ENCODE measurements at places on chromosomes 6 and 20.

- DNase-seq = no peak
These were observed 14.0 kb downstream of the SS18L1 start for GRCh38 chr20:62157387-62158087.

DNA sequence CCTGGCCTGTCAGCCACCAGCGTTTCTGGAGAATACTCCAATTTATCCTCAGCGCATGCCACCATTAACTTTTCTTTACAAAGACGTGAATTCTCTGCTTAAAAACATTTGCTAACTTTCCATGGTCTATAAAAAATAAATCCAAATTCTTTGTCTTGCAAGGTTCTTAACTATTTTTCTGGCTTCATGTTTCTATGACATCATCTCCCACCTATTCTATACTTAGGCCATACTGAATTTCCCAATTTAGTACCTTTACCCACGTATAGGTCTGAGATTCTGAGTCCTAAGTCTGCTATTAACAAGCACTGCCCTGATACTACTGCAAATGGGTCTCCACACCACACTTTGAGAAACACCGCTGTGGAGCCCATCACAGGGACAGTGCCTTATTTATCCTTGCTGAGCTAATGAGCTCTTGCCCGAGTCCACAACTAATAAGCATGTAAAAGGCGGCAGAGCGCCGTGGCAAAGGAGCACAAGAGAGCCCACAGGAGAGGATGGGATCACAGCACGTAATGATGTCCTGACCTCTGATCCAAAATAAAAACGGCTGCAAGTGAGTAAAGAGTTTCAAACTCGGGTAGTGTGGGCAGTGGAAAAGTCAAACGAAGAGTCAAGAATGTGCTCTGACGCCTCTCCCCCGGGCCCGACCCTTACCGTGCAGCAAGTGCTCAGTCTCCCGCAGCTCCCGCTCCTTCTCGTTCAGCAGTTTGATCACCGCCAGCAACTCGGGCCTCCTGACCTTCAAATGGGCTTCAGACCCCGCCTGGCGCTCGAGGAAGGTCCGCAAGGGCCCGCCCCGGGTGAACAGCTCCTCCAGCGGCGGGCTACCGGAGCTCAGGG, 519 bp downstream of the MTRF1L start:
- DNase-seq = no peak

GRCh38 chr6:155528982-155529453, 73.4 kb upstream of the NOX3 start:
- DNase-seq = peak; percentile 71

DNA sequence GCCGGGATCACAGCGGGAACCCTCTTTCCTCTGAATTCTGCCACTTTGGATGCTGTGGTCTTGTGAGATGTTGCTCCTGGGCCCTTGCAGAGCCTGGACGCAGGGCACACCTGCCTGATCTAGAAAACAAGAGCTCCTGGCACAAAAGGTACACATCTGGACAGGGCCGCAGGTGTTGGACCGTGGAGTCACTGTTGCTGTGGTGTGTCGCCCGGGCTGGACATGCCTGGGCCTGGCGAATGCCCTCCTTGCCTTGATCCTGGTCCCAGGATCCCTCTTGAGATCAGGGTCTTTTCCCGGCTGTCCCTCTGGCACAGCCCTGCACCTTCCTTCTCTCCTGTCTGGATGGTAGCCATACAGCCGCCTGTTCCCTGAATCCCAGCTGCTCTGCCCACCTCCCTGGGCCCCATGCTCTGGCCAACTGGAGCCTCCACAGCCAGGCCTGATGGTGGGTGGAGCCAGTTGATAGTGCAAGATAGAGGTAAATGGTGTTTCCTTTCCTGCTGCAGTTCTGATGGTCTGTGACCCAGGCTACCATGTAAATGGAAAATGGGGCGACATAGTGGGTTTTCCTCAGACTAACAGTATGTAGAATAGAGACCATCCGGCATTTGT, 5.0 kb downstream of the FOXP4 start:
- DNase-seq = no peak

DNA sequence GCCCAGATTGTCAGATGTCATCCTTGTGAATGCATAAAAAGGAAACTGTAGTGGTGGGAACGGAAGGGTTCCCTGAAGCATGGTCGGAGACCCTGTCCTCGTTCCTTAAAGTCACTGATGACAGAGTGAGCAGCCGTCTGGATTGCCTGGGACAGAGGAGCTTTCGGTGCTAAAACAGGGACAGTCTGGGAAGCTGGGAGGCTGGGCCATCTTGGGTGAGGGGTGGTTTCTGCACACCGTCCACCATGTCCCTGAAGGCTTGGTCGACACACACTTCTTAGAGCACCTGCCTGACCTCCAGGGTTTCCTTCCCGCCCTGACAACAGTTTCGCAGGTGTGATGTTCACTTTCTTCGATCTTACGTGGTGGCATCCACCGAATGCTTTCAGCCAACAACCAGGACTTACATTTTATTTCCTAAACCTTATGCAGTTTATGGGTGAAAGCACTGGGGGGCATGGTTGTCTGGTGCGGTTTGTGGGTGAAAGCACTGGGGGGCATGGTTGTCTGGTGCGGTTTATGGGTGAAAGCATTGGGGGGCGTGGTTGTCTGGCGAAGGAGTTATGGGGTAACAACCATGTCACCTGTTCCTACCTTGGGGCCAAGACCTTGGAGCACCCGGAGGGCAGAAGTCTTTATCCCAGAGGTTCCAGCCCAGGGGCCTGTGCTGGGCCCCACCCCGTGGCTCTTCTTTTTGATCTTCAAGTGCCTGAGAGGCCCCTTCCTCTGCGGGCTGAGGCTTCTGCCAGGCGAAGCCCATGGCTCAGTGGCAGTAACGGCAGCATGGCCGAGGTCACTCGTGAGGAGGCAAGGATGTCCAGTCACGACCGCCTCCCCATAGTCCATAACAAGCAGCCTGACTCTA, 81.7 kb upstream of the FRMD1 start:
- DNase-seq = no peak

GRCh38 chr6:158629367-158630221, 14.9 kb downstream of the DYNLT1 start:
- no peak for DNase-seq

GRCh38 chr6:87697581-87698546, 4.2 kb downstream of the AKIRIN2 start:
- peak; percentile 32 for DNase-seq

DNA sequence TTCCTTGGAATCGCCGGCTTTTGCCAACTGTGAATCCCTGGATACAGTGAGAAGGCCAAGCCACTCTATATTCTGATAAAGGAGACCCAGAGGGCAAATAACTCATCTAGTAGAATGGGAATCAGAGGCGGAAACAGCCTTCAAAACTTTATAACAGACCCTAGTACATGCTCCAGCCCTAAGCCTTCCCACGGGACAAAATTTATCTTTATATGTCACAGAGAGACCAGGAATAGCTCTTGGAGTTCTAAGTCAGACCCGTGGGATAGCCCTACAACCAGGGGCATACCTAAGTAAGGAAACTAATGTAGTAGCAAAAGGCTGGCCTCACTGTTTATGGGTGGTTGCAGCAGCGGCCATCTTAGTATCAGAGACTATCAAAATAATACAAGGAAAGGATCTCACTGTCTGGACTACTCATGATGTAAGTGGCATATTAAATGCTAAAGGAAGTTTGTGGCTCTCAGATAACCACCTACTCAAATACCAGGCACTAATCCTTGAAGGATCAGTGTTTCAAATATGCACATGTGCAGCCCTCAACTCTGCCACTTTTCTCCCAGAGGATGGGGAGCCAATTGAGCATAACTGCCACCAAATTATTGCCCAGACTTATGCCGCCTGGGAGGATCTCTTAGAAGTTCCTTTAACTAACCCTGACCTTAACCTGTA, 29.5 kb downstream of the CEP85L start:
- DNase-seq = no peak

DNA sequence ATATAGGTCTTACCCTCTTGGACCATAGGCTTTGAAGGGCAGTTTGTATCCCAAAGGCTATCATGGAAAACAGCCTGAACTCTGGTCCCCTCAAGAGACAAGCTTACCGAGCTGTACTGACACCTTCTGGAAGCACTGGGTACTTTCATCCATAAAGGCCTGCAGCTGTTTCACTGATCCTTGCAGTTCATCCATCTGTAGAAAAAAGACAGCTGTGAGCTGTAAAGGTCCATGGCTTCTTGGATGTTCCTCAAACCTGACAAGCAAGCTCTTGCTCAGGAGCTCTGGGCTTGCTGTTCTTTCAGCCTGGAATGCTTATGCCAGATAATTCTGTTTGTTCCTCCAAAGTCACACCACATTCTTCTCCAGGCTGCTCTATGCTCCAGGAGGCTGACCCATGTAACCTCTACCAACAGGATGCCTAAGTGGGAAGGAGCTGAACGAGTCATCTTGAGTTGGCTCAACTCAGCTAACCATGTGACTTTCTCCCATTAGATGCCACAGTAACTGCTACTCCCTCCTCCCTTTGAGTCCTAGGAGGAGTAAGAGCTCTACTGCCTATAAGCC, 8.8 kb upstream of the NDRG3 start:
- DNase-seq = peak; percentile 68

DNA sequence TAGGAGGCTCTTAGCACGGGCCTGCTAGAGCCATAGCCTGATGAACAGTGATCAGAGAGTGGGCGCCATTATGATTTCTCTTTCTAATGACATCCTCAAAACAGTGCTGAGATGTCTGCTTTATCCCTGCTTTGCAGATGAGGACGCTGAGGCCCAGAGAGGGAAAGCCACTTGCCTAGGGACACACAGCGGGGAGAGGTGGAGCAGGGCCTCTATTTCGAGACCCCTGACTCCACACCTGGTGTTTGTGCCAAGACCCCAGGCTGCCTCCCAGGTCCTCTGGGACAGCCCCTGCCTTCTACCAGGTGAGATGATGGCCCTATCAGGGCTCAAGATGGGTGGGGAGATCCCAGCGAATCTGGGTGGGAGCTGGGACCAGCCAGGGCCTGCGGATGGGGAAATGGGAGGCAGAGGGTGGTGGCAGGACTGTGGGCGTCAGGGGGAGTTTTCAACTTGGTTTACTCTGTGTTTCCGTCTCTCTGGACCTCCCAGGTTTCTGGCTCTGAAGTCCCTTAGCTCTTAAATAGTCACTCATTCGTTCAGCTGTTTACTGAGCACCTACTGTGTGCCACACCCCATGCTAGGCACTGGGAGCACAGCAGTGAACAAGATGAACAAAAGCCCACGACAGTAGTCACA, 36.7 kb downstream of the SRC start:
- DNase-seq = no peak

DNA sequence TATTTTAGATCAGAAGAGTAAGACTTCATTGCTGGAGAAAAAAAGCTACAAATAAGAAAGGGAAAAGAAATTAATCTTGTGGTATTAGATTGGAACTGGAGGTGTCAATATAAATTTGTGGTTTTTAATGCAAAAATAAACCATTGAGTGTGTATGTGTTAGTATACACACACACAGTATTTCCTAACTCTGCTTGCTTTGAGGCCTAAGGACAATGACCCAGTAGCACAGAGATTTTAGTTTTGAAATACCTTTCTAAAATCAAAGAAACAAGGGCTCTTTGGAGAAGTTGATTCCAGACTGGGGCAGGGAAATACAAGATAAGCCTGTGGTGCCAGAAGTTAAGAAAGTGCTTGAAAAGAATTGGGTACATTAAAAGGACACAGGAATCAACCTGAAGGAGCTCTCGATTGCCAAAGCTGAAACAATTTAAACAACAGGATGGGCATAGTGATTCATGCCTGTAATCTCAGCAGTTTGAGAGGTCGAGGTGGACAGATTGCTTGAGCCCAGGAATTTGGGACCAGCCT, 84.6 kb upstream of the DTNBP1 start:
- DNase-seq = no peak

GRCh38 chr6:43095939-43096338, 19.8 kb downstream of the PTK7 start:
- no peak for DNase-seq

GRCh38 chr6:7723041-7723447, 2.9 kb upstream of the BMP6 start:
- DNase-seq = peak; percentile 73
